ENCODE measurements at places on chromosomes 5 and 9. TPM values are rescaled to one million over a fixed set of nuclear protein-coding genes. Genes with fewer than 3 reads are reported as not detected.

Gene TMC1
- total RNA-seq, result not detected

Gene CRAT
- total RNA-seq, result 29.4 TPM

Gene PCDHGC4
- 0.62 TPM for total RNA-seq

Gene AGXT2
- not detected for total RNA-seq

Gene MARCOL
- total RNA-seq, result not detected

Gene CTXN3
- not detected for total RNA-seq

Gene CD180
- total RNA-seq, result not detected

Gene QRFP
- total RNA-seq, result not detected

Gene CAMK2A
- total RNA-seq, result not detected

Gene ADRB2
- 0.75 TPM for total RNA-seq

Measured in kidney epithelial cell (primary cell).